ENCODE measurements at places on chromosomes 1 and 21.

DNA sequence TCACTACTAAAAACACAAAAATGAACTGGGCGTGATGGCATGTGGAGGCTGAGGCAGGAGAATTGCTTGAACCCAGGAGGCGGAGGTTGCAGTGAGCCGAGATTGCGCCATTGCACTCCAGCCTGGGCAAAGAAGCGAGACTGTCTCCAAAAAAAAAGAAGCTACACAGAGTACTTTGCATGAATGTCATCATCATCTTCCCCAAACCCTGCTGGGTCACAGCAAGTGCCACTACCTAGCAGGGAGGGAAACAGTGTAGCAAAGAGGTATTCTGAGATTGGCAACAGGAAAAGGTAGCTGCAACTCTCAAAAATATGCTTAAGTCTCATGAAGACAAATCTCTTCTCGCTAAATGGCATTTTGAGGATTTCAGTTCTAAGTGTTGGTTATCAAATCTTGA lies 12.8 kb downstream of the NDC1 start:
- DNase-seq: no peak

DNA sequence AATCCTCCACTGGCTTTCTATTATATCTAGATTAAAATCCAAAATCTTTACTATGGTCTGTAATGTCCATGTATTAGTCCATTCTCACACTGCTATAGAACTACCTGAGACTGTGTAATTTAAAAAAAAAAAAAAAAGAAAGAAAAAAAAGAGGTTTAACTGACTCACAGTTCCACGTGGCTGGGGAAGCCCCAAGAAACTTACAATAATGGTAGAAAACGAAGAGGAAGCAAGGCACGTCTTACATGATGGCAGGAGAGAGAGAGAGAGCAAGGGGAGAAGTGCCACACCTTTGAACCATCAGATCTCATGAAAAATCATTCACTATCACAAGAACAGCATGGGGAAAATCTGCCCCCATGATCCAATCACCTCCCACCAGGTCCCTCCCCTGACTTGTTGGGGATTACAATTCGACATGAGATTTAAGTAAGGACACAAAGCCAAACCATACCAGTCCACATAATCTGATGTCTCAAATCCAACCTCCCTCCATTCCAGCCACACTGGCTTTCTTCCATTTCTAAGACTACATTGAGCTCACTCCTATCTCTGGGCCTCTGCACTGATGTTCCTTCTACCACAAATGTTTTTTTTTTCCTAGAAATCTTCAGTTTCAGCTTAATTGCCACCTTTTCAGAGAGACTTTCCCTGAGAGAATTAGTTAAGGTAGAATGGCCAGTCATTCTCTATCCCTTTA lies 92.4 kb downstream of the EIF4G3 start:
- no peak for DNase-seq

DNA sequence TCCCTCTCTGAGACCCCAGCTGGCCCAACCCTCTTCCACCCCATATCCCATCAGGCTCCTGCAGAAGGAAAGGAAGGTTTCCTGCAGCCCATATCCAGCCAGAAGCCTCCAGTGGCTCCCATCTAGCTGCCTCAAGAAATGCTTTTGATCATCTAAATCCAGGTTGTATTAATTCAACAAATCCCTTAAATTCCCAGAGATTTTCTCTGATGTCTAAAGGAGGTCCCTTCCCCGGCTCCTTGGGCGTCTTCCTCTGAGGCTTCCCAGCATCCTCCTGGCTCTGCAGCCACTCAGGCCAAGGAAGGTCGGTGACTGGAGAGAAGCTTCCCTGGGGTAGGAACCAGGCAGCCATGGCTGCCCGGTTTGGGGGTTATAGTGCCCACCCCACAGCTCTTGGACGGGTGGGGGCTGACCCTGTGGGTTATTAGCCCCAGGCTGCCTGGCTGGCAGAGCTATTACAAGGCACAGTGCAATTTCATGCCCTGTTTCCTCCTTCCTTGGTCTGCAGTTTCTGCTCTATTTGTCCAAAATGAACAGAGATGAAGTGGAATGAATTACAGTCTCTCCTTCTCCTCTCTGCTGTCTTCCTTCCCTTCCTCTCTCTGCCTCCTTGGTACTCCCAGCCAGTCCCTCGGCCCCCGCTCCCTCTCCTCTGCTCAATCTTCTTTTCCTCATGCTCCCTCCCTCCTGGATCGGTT lies 34.8 kb upstream of the DISP3 start:
- DNase-seq: no peak

DNA sequence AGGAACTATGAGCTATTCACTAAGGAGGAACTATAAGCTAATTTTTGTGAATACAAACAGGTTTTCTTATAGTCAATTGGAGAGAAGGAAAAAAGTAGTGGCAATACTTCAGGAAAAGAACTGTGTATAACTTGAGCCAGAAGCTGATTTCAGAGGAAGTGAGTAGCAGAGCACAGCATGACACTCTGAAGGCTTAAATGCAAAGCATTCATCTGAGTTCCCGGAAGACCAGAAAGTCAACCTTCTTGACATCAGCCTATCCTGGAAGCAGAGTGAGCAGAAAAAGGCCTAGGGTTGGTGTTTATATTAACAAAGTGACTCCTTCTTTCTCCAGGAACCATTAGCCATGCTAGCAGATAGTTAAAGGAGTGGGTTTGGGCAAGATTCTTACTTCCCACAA lies 545.2 kb downstream of the MRPL39 start:
- DNase-seq: no peak

- DNase-seq: no peak
Observed at GRCh38 chr1:6619045-6619444, 5.5 kb downstream of the PHF13 start.

- no peak for DNase-seq
Observed at GRCh38 chr1:66217021-66217420, 316.9 kb upstream of the SGIP1 start.

- DNase-seq: no peak
Observed at GRCh38 chr1:221473411-221473810, 268.5 kb downstream of the DUSP10 start.

- no peak for DNase-seq
Observed at GRCh38 chr1:97943354-97943753, 22.5 kb upstream of the DPYD start.

DNA sequence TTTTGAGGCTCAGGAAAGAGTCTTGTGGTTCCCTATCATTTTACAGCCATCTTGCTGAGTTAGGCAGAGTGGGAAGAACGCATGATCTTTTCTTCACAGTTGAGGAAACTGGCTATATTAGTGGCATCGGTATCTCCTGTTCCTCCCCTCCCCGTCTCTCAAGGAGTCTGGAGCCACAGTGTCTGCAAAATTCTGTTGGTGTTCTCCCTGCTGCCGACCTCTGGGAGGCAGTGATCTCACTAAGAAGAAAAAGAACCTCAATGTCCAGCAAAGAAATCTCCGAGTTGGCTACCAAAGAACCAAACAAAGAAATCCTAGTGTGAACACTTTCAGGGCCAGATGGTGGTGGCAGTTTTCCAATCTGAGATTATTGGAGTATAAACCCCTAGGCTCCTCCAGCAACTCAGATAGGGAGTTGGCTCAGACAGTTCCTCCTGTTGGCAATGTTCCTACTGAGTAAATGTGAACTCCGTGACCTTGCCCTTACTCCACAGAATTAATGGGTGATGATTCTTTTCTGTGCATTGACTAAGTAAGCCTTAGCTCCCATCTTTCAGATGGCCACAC lies 41.2 kb downstream of the PRAMEF20 start:
- DNase-seq: no peak

DNA sequence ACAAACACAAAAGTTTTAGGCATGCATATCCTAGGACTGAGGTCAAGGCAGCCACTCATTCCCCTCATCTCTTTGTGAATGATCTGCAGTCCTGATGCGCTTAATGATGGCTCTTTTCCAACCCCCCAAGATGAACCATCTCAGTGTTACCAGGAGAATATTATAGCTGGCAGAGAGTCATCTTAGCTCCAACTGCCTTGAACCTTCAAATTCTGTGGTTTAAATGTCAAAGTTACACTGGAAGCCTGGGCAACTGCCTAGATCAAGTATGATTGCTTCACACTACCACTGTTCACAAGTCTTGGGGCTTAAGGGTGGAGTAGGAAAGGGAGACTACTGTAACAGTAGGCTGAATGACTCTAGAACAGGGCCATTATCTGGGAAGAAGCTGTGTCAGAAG lies 8.0 kb upstream of the MYBPHL start:
- DNase-seq: no peak

DNA sequence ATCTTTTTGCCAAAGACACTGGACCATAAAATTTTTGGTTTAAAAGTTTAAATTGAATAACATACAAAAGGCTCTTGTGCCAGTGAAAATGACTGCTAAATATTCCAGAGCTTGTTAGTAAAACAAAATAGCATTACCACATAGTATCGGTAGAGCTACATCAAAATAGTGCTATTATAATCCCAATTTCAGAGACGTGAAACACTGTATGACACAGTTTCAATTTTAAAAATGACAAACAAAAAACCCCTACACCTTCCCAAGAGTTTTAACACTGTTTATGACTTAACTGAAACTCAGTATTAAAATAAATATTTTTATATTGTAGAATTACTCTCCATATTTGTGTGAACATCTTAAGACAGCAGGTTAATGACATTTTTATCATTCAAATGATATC lies 7.0 kb downstream of the SLC30A1 start:
- DNase-seq: no peak

Measured in activated CD4-positive, alpha-beta T cell treated with anti-CD3 and anti-CD28 coated beads, Interleukin-2, amount 50 U/mL, for 48 hours (primary cell).